ELF-1 (cell line): ENCODE measurements at places on chromosomes 5 and 9.
A peak's percentile ranks its signal among the peaks of the same experiment; 100 is the strongest.

DNA sequence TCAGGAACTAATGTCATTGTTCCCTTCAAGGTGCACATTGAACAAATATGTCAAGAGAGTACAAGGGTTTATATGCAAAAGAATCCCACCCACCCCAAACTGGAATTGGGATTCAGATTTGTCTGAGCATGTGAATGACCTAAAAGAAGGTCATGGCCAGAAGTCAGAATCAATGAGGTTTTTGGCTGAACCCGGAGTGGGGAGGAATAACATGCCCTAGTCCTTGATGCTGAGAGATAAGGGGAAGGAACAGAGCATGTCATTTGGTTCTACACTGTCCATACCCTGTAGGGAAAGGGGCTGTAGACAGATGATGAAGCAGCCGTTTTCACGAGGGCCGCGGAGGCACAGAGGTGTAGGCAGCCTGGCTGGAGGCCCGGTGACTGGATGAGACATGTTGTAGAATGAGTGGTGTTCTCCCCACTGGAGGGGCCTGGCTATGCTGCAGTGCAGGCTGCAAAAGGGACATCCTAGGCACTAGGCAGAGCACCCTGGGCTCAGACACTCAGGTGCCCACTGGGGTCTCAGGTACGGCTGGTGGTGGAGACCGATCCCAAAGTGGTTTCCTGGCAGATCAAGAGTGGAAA is 65.9 kb downstream of the ZFAND5 start:
- no peak for DNase-seq

DNA sequence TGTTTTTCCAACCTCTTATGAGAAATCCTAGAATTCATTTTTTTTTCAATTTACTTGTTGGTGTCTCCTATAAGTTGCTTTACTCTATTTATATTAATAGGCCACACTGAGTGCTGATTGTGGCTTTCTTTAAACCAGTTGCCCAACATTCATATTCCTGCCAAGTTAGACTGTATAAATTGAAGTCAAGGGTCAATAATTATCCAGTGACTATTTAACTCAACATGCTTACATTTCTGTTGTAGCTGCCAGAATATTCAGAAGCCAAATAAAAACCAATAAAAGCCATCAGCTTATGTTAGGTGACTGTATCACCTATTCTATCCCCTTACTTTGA is 169.0 kb downstream of the PTPRD start:
- DNase-seq: no peak

DNA sequence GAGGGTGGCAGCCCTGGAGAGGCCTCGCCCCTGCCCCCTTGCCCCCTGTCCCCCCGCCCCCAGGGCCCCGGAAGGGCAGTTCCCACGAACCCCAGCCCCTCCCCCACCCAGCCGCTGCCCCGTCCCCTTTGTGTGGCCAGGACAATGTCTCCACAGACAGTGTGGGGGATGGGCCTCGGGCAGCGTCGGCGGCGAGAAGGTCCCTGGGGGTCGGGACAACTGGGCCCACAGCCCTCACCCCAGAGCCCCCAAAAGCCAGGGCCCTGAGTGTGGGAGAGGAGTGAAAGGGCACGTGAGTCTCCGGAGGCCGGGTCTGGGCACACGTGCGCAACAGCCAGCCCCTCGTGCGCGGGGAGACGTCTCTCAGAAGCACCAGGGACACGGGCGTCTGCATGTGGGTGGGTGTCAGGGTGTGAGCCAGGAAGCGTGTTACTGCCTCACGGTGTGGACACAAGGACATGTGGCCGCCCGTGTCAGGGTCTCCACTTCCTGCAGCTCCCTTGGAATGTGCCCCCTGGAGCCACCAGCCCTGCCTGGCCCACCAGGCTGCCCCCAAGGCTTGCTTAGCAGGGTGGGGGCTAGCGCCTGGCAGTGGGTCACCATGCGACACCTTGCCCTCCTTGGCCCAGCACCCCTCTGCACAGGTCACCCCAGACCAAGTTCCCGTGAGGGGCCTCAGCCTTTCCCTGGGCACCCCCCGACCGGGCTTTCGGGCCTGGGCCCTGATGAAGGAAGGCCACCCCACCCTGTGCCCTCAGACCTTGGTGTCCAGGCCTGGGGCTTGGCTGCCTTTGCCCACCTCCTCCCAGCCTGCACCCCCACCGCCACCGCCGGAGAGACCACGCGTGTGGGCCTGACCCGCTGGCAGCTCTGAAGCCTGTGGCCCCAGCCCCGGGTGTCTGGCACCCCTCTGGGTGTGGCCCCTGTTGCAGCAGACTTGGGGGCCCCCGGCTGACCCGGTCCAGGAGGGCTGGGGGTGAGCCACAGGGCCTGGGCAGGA is 12.8 kb upstream of the NRARP start:
- no peak for DNase-seq

DNA sequence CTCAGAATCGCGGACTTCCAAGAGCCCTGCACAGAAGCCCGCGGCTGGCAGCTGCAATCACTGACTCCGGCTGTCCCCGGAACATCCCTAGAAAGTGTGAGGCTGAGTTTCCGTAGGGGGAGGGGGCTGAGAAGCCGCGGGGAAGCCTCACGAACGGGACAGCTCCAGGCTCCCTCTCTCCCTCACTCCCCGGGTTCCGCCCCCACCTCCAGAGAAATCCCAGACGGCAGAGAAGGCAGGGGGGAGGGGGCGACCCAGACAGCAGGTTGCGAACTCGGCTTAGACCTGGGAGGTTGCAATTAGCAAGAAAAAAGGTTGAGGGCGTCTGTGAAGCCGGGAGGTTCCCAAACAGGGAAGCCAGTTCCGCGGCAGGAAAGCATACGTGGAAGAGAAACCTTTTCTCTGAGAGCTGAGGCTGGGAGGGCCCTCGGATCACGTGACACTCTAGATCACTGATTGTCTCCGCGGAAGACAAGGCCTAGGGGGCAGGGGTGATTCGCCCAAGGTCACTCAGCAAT is 73.8 kb upstream of the CPLX2 start:
- DNase-seq: peak; percentile 84

- no peak for DNase-seq
These were observed 6.7 kb upstream of the TMEM252 start for GRCh38 chr9:68547417-68547816.

DNA sequence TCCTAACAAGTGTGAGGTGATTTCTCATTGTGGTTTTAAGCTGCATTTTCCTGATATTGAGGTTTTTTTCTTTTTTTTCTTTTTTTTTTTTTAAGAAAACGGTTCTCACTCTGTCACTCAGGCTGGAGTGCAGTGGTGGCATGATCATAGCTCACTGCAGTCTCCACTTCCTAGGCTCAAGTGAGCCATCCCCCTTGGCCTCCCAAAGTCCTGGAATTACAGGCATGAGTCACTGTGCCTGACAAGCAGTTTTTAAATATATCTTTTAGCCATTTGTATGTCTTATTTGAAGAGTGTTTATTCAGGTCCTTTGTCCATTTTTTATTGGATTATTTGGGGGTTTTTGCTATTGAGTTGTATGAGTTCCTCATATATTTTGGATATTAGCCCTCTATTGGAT is 53.8 kb downstream of the GCNT1 start:
- no peak for DNase-seq

- DNase-seq: no peak
These were observed 240.2 kb downstream of the RFX3 start for GRCh38 chr9:3285365-3286161.

DNA sequence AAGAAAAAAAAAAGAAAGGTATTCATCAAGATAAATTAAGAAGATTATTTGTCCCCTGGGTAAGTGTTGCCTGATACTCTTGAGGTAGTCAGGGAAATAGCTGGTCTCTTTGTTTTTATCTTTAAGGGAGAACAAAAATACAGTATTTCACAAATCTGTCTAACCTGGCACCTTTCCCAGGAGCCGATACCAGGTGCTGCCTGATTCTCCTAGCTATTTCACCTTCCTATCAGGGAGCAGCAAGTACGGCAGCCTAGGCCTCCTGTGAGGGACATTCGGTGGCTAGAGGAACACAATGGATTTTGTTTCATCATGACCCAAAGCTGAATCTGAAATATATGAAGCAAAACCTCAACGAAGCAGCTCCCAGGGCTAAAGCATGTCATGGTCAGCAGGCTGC is 86.0 kb downstream of the TARS1 start:
- no peak for DNase-seq

GRCh38 chr9:126860077-126860756 is at the start of gene ZBTB34:
TSS of gene ZBTB34 (plus strand) at chr9:126860639. CDS start at chr9:126879400, 18,761 bp downstream.
- peak; percentile 84 for DNase-seq

DNA sequence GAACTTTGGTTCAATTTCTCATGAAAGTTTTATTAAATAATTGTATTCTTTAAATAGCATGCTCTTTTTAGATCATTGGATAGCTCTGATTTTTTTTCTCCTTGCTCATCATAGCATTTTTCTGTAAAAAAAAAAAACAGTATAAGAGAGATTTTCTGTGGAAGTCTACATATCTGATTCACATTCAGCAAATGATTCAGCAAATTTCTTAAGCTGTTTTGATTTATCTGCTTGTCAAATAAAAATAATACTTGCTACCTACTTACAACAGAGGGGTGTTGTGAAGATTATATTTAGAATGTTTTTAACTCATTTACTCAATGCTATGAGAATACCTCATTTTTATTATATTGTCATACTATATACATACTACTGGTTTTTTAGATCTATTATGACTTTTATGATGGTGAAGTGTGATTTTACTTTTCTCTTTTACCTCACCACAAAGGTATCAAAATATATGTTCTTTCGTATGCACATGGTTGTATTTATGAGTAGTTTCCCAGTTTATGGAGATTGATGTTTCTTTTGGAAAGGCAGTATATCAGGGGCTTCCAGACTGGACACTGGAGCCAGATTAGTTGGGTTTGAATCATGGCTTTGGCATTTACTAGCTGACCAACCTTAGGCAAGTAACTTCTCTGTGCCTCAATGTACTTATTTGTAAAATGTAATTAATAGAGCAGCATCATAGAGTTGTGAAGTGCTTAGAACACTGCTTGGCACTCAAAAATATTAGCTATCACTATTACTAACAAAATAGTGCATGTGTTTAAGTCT is 25.5 kb downstream of the TNPO1 start:
- no peak for DNase-seq

- DNase-seq: no peak
These were observed 64.3 kb downstream of the IRX1 start for GRCh38 chr5:3659907-3660306.

DNA sequence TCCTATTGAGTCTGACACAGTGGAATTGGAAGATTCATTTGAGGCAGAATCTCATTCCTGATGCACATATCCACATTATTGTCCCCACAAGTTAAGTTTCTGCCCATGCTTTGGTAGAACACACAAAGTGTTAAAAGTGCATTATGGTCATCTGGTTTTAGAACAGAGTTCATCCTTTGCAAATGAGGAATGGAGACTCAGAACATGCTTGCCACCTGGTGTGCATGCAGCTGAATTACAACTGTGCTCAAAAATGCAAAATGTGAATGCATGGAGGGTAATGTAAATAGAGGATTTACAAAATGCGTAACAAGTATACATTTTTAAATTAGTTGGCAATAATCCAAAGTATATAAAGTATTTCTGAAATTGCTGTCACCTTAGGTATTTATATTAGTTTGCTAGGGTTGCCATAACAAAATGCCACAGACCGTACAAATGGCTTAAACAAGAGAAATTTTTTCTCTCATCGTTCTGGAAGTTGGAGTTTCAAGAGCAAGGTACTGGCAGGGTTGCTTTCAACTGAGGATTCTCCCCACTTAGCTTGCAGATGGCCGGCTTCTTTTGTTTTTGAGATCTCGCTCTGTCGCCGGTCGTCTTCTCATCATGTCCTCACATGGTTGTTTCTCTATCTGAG is 671.1 kb downstream of the TAF11L14 start:
- DNase-seq: peak; percentile 7

DNA sequence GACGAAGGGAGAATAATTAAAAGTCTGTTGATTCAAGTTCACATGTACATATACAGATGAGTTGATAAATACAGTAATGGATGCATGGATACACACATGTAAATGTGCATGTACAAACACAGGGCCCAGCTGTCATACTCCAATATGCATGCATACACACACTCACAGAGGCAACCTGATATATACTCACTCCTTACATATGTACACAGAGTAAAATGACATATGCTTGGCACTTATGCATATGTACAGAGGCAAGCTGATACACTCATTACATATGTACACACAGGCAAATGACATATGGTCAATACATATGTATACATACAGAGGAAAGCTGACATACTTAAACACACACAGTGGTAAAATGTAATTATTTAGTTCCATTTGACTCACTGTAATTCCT is 7.2 kb upstream of the TMEFF1 start:
- no peak for DNase-seq

- DNase-seq: no peak
These were observed 45.9 kb upstream of the PCSK1 start for GRCh38 chr5:96478983-96479382.

GRCh38 chr5:15796096-15796495 is 296.1 kb downstream of the FBXL7 start:
- no peak for DNase-seq
